CD4-positive, alpha-beta T cell (primary cell): ENCODE measurements at places on chromosomes 2 and 18. TPM values are rescaled to one million over a fixed set of nuclear protein-coding genes. Genes with fewer than 3 reads are reported as not detected.

- no peak for DNase-seq
Measured at GRCh38 chr2:130259594-130259993, 61.4 kb upstream of the TUBA3E start.

GRCh38 chr2:30465171-30465545, 18.1 kb downstream of the LCLAT1 start:
- no peak for DNase-seq

- DNase-seq, result no peak
Measured at GRCh38 chr2:236061497-236061896, 106.7 kb downstream of the GBX2 start.

DNA sequence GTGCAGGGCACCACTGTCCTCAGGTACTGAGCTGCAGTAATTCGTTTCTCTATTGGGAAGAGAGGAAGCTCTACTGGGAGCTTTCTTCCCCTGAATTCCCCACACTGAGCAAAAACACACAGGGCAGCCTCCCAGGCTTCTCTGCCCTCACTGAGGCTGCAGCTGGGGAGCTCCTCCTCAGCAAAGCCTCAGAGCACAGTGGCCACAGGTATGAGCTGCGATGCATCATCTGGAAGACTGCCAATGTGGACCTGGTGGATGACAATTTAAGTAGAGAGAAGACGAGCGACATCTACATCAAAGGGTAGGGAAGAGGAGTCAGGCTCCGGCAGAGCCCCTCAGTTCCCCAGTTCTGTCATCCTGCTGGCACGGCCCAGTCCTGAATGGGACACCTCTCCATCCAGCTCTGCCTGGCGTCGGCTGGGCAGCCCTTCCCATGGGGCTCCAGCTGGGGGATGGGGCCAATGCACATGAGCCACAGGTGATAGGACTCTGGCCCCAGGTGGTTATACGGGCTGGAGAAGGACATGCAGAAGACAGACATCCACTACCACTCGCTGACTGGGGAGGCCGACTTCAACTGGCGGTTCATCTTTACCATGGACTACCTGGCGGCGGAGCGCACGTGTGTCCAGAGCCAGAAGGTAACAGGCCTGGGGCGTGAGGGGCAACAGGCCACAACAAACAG, 37.6 kb downstream of the LMAN2L start:
- DNase-seq, result no peak

DNA sequence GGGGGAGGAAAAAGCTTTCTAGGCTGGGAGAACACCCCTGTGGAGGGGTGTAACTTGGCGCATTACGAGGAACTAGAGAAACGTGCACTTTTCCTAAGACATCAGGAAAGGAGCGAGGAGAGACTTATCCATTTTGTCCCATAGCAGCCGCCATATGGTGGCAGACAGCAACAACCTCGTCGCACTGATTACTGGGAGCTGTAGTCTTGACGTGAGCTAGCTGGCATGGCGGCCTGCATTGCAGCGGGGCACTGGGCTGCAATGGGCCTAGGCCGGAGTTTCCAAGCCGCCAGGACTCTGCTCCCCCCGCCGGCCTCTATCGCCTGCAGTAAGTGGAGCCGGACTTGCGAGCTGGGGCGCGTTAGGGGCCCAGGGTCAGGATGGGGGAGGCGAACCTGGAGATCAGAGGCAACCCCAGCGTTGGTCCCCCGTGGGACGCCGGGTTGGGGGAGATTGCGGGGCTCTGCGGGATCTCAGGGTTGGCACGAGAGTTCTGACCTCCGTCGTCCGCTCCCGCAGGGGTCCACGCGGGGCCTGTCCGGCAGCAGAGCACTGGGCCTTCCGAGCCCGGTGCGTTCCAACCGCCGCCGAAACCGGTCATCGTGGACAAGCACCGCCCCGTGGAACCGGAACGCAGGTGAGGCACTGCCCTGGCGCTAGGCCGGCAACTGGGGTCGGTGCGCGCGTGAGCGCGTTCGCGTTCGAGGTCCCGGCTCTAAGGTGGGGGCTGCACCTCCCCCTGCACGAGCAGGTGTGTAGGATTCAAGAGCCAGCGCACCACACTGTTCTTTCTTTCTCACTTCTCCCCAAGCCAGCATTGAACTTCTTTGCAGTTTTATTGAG, at the start of gene MRPL19:
TSS of gene MRPL19 (plus strand) at position 201 of the 843 bp plus-strand sequence. CDS start at position 226, 25 bp downstream.
- peak; percentile 76 for DNase-seq

GRCh38 chr2:227366769-227367426, 12.2 kb downstream of the TM4SF20 start:
- no peak for DNase-seq

GRCh38 chr2:9909106-9909505, 42.4 kb upstream of the GRHL1 start:
- no peak for DNase-seq

- DNase-seq, result no peak
Measured at GRCh38 chr2:150538651-150539201, 51.3 kb upstream of the RND3 start.

DNA sequence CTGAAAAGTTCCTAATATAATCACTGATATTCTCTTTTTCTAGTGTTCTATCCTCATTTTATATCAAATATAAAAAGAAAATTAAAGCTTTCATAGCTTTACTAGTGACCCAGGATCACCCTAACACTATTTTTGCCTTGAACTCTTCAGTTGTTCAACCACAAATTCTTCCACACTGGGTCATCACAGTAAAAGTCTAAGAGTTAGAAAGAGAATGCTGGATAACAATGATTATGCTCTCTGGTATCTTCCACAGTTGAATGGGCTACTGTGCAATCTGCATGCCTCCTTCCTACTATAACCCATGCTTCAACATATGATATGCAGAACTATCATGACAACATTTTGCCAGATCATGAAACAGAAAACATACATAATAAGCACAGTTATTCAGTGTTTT, 32.3 kb downstream of the CHN1 start:
- DNase-seq, result no peak

DNA sequence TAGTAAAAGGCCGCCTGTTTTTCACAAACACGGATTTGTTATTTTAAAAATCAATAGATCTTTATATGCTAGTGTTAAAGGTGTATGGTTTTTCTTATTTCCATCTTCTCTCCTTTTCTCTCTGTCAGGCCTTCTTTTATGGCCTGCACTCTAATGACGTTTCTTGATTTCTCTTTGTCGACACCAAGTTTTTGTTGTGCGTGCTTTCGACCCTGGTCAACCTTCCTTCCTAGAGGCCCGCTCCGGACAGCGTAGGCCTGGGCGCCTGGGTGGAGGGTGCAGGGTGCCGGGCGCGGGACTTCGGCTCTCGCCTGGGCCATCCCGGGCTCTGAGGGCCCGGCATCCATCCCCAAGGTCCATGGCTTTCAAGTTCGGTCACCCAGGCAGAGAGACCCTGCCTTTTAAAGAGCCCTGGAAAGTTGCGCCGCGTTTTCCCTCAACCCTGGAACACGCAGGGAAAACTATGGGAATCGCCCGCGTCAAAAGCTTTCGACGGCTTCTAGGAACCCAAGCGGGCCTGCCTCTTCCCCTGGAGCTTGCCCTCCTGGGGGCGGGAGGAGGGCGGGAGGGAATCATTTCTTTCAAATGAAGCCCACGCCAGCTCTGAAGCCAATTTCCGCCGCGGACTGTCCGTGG, 4.1 kb upstream of the SATB2 start:
- DNase-seq, result no peak

- no peak for DNase-seq
Measured at GRCh38 chr2:21667638-21668037, 543.9 kb downstream of the TDRD15 start.

DNA sequence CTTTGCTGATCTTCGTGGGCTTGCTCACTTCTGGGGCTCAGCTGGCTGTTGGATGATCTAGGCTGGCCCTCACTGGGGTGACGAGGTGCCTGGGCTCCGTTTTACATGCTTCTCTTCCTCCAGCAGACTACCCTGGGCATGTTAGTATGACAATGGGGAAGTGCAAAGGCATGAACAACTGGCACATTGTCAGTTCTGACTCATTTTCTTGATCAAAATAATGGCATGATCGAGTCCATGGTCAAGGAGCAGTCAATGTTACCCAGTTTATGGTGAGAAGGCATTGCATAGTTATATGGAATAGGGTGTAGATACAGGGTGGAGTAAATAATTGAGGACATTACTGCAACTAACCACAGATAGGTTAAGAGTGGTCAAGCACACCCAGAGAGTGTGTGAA, 10.0 kb upstream of the UPP2 start:
- no peak for DNase-seq

GRCh38 chr18:48308027-48308635, 101.1 kb downstream of the ZBTB7C start:
- DNase-seq, result no peak

DNA sequence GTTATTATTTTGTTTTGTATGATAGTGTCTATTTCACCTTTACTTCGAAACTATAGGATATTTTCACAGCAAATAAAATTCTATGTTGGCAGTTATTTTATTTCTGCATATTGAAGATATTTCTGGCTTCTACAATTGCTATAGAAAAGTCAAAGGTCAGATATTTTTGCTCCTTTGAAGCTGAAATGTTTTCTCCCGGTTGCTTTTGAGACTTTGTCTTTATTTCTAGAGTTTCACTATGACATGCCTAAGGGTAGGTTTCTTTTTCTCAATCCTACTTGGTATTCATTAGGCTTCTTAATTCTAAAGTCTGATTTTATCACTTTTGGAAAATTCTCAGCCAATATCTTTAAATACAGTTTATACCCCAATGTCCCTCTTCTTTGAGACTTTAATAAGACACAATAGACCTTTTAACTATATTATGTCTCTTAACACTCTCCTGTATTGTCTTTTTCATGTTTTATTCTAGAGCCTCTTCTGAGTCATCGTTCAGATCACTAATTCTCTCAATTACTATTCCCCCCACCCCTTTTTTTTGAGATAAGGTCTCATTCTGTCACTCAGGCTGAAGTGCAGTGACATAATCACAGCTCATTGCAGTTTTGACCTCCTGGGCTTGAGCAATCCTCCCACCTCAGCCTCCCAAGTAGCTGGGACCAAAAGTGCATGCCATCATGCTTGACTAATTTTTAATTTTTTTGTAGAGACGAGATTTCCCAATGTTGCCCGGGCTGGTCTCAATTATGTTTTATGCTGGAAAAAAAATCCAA, 50.5 kb downstream of the USP37 start:
- no peak for DNase-seq

DNA sequence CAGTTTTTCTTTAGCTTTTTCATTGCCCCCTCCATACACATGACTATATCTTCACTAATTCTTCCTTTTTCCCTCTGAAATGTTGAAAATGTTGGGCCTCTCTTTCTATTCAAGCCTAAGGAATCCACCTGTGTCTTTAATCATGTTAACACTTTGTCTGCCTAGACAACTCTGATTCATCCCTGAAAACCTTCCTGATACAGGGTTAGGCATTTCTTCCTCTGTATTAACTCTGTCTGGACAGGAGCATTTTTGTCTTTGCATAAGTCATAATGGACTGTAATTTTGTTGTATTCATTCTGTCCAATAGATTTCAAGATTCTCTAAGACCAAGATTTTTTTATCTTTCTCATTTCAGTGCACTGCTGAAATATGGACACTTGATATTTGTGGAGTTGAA, 297.3 kb downstream of the IKZF2 start:
- DNase-seq, result no peak

DNA sequence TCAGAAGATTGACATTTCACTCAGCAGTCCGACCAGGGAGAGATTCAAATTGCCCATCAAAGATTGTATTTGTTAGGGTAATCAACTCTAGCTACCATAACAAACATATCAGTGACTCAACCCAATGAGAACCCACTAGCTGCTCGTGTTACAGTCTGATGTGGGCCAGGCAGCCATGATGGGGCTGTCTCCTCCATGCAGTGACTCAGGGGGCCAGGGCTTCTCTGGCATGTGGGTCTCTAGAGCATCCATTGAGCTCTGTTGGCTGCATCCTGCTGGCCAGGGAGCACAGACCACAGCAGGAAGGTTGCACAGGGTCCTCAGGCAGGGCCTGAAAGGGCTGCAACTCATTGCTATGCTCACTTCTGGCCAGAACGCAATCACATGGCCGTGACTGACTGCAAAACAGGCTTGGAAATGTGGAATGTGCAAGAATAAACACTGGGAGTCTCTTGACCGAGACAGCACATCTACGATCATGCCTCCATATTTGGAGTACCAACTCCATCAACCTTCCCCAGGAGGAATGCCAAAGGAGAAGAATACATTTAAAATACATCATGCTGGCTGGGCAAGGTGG, 216.8 kb downstream of the EIPR1 start:
- no peak for DNase-seq

- DNase-seq, result peak; percentile 4
Measured at GRCh38 chr2:224025874-224026273, 13.2 kb downstream of the SERPINE2 start.

DNA sequence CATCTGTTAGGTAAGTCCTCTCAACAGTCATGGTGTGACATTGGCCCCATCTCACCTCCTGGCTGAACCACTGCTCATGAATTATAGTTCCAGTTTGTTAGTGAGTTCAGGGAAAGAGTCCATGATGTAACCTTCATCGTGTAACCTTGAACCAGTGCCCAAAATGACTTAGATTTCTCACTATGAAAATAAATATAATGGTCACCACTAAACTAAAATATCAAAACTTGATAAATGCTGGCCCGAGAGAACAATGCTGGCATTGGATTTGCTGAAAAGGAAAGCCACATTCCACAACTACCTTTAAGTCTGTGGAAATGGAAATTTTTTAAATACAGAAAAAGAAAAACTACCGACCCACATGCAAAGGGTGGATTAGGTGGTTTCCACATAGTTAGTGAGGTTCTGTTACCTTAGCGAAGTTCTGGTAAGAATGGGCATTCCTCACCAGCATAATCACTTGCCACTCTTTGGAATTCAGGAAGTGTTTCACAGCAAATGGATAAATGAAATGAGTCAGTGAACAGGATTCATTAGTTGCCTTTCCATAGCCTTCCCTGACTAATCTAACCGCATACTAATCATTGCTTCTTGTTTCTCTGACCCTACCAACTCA, 133.9 kb upstream of the CTAGE1 start:
- DNase-seq, result no peak

DNA sequence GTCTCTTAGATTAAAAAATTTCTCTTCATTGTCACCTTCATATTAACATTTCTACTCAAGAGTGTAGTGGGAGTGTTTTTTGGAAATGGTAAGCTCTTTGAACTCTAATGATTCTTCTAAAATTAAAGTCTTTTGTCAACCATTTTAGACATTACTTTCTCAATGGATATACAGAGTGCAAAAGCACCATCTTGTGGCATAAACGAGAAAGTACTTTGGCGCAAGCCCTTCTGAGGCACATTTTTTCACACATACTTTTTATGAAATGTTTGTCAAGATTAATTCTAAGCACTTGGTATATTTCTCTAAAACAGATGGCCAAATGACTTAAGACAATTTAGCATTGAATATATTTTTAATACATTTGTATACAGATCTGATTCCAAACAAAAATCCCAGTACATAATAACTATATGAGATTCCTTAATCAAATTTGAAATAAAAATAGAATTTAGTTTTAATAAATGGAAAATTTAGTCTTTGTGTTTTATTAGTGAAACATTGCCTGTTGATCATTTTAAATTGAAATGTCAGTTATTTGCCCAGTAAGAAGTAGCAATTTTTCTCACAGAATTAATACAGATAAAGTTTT, 63.3 kb upstream of the GALNT5 start:
- DNase-seq, result peak; percentile 53

- DNase-seq, result no peak
Measured at GRCh38 chr2:180570864-180571263, 409.5 kb upstream of the UBE2E3 start.

Gene CCDC148
- not detected for total RNA-seq

Gene FMNL2
- 0.30 TPM for total RNA-seq

Gene MYL12B
- total RNA-seq, result 128 TPM

Gene COL5A2
- total RNA-seq, result 0.77 TPM

Gene HOXD13
- not detected for total RNA-seq

Gene NT5C1B
- total RNA-seq, result not detected

Gene CDH2
- total RNA-seq, result not detected

Gene ANKRD30B
- total RNA-seq, result not detected

Gene HOXD12
- not detected for total RNA-seq
